ENCODE measurements at places on chromosomes 7 and 10.

- no peak for DNase-seq
Observed at GRCh38 chr10:104559935-104560334, 81.2 kb upstream of the SORCS3 start.

DNA sequence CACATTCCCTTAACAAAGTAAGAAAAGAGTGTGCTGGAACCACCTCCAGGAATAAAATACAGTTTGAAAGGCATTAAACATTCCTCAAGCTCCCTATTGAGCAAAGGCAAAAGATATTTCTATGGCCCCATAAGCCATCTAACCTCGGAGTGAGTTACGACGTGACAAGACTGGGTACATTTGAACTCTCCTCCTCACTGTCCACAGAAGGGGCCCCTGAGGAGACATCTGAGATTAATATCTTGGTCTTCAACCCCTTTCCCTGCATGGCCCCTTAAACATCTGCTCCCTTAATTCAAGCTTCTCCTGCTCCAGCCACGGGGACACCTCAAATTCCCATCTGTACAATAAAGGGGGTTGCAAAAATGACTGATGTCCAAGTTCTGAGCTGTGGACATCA lies 526 bp downstream of the GIMAP1 start:
- DNase-seq, result no peak

- DNase-seq, result no peak
Observed at GRCh38 chr7:644381-645305, 81.9 kb upstream of the DNAAF5 start.

DNA sequence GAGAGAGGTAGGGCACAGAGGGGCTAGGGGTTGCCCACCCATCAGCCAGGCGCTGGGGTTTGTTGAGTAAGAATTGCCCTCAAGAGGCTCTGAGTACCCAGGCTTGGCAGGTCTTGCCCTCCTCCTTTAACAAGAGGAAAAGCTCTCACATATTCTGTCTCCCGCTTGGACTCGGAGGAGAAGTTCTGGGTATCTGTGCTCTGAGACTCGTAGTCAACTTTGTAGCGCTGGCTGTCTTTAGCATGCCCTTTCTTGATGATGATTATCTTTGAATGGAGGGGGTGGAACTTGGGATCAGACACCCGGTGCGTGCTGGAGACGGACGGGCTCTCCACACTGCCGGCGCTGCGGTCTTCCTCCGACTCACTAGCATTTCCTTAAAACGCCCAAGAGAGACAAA lies 4.0 kb downstream of the IGFBP3 start:
- DNase-seq, result no peak

- DNase-seq, result no peak
Observed at GRCh38 chr10:132690821-132691610, 94.9 kb downstream of the NKX6-2 start.

DNA sequence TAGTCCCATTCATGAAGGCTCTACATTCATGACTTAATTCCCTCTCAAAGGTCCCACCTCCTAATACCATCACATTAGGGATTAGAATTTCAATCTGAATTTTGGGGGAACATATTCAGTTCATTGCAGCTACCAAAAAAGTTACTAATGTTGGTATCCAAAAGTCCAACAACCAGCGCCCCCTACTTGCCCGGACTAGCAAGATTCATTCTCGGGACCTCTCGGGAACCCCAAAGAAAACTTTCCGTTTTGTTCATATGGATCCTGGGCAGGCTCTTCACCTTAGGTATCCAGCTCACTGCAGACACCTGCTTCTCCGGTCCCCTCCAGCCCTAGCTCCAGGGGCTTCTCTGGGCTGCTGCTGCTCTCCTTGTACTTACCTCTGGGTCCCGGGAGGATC lies 8.9 kb upstream of the GRK5 start:
- no peak for DNase-seq
